ENCODE measurements at places on chromosomes 16 and 17. TPM values are rescaled to one million over a fixed set of nuclear protein-coding genes. Genes with fewer than 3 reads are reported as not detected.
A peak's percentile ranks its signal among the peaks of the same experiment; 100 is the strongest.

GRCh38 chr17:42502926-42503325 lies 33.1 kb upstream of the NAGLU start:
- DNase-seq, result no peak

GRCh38 chr17:59492091-59492451 lies 73.3 kb upstream of the DHX40 start:
- DNase-seq, result no peak

- DNase-seq, result no peak
These were observed 173.1 kb downstream of the PARN start for GRCh38 chr16:14456793-14457481.

GRCh38 chr17:61009663-61010062 lies 332.0 kb downstream of the BCAS3 start:
- no peak for DNase-seq

The SLC5A11 gene
- 0.03 TPM for polyA plus RNA-seq

The EPX gene
- polyA plus RNA-seq, result not detected

GRCh38 chr16:12086822-12087221 lies 110.3 kb downstream of the SNX29 start:
- no peak for DNase-seq

The PRSS22 gene
- 5.6 TPM for polyA plus RNA-seq

The KRT32 gene
- polyA plus RNA-seq, result not detected

The KRT28 gene
- polyA plus RNA-seq, result not detected

DNA sequence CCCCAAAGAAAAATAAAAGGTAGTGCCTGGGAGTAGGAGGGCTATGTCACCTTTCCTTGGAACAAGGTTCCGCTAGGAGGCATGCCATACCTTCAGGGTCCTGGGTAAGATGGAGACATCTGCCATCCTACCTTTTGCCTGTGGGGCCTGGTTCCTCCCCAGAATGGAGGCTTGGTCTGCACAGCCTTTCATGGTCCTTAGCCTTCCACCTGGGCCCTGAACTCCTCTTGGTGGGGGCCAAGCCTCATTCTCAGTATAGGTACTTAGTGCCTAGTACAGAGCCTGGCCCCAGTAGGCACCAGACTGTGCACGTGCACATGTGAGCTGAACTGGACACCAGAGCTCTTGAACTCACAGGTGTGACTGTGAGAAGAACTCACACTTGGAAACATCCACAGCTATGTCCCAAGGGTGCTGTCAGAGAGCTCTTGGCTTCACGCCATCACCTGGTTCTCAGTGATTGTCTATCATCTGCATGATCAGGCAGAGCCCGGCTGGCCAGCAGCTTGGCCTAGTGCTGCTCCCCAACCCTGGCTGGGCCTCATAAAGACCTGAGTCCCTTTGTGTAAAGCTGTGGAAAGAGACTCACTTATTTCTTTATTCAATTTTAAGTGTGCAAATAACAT lies 143.2 kb downstream of the SOCS1 start:
- DNase-seq, result no peak

DNA sequence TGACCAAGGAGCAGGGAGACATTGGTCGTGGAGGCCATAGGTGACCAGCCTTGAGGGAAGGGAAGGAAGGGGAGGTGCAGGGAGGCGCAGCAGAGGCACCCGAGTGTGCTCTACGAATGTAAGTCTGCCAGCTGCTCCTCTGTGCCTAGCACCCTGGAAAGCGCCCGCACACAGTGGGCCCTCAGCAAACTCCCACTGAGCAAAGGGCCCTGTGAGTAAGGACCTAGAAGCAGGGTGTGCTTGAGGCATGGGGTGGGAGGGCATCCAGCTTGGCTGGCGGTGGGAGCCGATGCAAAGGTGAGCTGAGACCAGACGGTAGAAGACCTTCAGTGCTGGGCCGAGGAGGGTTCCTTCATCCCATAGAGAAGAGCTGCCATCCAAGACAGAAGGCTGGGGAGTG lies 36.2 kb upstream of the MEOX1 start:
- DNase-seq, result no peak

DNA sequence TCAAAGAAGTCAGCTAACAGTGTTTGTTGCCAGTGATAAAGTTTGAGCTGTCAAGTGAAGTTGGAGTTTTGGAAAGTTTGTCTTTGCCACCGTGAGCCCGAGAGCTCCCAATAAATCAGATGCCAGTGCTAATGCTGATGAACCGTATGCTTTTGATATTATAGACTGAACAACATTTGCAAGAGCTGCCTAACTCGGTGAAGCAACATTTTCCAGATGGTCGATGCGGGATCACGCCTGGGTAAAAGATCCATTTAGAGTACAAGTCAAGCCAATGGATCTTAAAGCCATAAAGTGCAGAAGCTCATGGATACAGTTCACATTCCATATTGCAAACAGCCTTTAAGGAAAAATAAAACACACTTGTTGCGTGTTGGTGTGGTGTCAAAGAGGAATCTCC lies 9.6 kb downstream of the BANP start:
- DNase-seq, result no peak

The ATP5PD gene
- 334 TPM for polyA plus RNA-seq

- DNase-seq, result no peak
These were observed 11.1 kb downstream of the HIC1 start for GRCh38 chr17:2065949-2066400.

The KRTAP16-1 gene
- polyA plus RNA-seq, result not detected

- no peak for DNase-seq
These were observed 18.0 kb upstream of the SPATA32 start for GRCh38 chr17:45279898-45280297.

DNA sequence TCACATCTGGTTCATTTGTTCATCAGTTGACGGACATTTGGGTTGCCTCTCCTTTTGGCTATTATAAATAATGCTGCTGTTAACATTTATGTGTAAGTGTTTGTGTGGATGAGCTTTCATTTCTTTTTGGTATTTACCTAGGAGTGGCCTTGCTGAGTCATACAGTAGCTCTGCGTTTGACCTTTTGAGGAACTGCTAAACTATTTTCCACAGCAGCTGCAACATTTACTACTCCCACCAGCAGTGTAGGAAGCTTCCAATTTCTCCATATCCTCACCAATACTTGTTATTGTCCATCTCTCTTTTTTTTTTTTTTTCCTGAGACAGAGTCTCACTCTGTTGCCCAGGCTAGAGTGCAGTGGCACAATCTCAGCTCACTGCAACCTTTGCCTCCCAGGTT lies 20.7 kb upstream of the PLCG2 start:
- no peak for DNase-seq

GRCh38 chr17:56629531-56630075 lies 36.1 kb downstream of the NOG start:
- peak; percentile 59 for DNase-seq

The CASKIN1 gene
- polyA plus RNA-seq, result 0.48 TPM

DNA sequence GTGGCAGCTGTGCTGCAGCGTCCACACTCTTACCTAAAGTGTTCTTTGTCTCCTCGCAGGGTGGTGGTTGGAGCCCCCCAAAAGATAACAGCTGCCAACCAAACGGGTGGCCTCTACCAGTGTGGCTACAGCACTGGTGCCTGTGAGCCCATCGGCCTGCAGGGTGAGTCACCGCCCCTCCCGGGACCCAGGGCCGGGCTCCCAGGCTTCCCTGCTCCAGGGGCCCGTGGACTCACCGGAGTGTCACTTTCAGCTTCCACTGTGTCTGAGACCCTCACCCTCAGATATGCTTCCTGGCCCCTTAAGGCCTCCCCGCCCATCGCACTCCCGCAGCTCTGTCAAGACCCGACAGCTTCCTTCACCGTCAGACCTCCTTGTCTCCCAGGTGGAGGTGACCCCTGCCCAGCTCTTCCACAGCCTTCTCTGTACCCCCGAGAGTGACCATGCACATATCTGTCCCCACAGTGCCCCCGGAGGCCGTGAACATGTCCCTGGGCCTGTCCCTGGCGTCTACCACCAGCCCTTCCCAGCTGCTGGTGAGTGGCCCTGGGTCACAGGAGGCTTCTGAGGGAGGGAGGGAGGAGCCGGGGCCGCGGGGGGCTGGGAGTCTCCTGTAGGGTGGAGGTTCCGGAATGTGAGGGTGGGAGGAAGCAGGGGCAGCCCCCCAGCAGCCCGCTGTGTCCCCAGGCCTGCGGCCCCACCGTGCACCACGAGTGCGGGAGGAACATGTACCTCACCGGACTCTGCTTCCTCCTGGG lies 1.8 kb downstream of the ITGAX start:
- no peak for DNase-seq

DNA sequence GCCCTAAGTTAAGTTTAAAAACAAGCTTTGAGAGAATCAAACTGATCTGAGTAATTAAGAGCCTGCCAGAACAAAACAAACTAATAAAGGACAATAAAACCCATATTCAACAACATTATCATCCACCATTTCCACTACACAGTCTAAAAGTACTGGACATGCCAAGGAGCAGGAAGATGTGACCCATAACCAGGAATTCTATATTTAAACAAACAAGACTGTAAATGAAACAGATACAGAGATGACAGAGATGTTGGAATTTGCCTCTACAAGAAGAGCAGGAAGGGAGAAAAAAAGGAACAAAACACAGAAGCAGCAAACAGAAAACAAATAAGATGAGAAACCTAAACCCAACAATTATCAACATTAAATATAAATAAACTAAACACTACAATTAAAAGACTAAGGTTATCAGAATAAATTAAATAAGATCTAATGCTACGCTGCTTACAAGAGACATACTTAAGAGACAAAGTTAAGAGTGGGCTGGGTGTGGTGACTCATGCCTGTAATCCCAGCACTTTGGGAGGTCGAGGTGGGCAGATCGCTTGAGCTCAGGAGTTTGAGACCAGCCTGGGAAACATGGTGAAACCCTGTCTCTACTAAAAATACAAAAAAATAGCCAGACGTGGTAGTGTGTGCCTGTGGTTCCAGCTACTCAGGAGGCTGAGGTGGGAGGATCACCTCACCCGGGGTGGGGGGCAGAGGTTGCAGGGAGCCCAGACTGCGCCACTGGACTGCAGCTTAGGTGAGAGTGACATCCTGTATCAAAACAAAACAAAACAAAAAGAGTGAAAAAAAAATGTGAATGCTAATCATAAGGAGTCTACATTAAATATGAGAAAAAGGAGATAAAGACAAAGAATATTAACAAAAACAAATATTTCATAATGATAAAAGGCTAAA lies 50.6 kb downstream of the CREBBP start:
- DNase-seq, result no peak

The WFIKKN1 gene
- 0.30 TPM for polyA plus RNA-seq

- no peak for DNase-seq
These were observed 12.1 kb upstream of the CBX8 start for GRCh38 chr17:79808763-79809529.

- DNase-seq, result no peak
These were observed 10.4 kb downstream of the NECAB2 start for GRCh38 chr16:83978401-83978904.

The OSBPL7 gene
- polyA plus RNA-seq, result 9.6 TPM

- no peak for DNase-seq
These were observed 210.2 kb downstream of the PARN start for GRCh38 chr16:14419817-14420216.

DNA sequence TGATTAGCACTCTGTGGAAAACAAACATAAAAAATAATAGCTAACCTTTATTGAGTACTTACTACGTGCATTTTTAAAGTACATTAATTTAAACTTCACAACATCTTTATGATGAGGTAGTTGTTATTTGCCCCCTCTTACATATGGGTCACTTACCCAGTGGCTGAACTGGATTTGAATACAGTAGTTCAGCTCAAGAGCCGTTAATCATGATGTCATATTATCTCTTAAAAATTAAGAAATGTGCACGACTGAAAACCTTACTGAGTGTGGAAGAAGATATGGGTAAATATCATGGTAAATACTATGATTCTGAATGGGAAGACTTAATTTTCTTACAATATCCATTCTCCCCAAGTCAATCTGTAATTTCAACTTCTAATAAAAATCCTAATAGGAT lies 17.6 kb downstream of the NDEL1 start:
- no peak for DNase-seq

DNA sequence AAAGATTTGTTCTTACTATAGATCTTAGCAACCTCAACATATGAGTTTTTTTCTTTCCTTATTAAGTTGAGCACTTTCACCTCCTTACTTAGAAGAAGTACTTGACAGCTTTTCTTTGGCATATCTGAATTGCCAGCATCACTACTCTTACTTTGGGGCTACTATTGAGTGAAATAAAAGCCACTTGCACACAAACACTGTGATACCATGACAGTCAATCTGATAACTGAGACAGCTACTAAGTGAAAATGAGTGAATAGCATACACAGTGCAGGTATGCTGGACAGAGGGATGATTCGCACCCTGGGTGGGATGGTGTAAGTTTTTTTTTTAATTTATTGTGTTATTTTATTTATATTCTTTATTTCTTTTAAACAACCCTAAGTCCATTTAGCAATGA lies 13.5 kb upstream of the TENT4B start:
- DNase-seq, result no peak

DNA sequence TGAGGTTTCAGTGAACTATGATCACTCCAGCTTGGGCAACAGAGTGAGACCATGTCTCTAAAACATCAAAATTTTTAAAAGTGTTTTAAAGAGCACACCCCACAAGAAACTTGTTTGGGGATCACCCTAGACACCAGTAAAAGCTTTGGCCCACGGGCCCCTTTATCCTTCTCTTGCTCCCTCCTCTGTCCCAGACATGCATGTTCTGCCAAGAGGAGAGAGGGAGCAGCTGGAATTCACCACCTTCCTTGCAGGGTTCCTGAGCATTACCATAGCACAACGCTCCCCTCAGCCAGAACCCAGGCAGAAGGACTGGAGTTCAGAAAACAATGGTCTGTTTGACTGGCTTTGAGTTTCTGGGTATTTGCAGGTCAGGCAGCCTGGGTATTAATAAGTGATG lies 214.3 kb upstream of the CDH5 start:
- no peak for DNase-seq

- DNase-seq, result no peak
These were observed 11.1 kb upstream of the FUS start for GRCh38 chr16:31168848-31169247.

The GJD3 gene
- polyA plus RNA-seq, result 1.1 TPM

The DOC2A gene
- polyA plus RNA-seq, result 0.53 TPM

GRCh38 chr17:79372470-79373238 lies 238.2 kb downstream of the RBFOX3 start:
- DNase-seq, result no peak

Measured in urinary bladder (tissue), 4 donors.